ENCODE measurements at places on chromosomes 7 and 10. TPM values are rescaled to one million over a fixed set of nuclear protein-coding genes. Genes with fewer than 3 reads are reported as not detected.

DNA sequence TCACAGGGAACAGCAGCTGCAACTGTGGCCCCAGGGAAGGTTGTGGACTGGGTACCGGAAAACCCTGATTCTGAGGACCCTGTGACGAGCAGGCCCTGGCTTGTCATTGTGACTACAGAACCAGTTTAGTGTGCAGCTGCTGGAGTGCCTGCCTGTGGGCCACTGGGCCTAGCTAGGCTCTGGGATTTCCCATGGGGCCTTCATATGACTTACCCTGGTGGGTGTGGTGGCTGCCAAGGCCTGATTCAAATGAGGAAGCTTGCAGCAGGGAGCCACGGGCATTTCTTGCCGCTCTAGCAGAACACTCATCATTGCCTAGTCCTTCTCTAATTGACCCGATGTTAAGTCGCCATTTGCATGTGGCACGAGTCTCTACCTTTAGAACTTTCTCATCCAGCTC is 14.7 kb upstream of the CAMK2G start:
- H3K4me1 ChIP-seq, result peaks cover 7% of the 10 kb centered on the region
- no peaks in the 10 kb centered on the region for H3K27me3 ChIP-seq
- H3K36me3 ChIP-seq, result no peaks in the 10 kb centered on the region

GRCh38 chr7:11486271-11486670 is 345.7 kb downstream of the THSD7A start:
- H3K36me3 ChIP-seq, result no peaks in the 10 kb centered on the region
- no peak overlapping the region for H3K4me3 ChIP-seq

- H3K4me3 ChIP-seq, result no peak overlapping the region
- no peak for DNase-seq
- no peak overlapping the region for H3K27ac ChIP-seq
- no peaks in the 10 kb centered on the region for H3K4me1 ChIP-seq
- H3K27me3 ChIP-seq, result no peaks in the 10 kb centered on the region
Observed at GRCh38 chr7:110311556-110311955, 779.4 kb upstream of the LRRN3 start.

DNA sequence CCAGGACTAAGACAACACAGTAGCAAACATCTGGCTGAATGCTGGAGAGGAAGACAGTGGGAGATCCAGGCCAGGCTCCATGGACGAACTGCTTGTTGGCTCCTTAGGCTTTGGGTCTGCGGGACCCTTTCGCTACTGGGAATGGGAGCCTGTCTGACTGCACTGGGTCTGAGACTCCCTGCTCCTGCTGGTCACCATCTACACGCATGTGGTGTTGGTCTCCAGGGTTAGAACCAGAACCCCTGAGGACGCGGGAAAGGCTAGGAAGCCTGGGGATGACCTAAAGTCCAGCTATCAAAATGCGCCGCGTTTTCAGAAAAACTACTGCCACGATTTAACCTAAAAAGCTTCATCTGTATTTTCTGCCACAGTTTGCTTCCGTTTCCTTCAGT is 817 bp upstream of the DNAJB6 start:
- no peaks in the 10 kb centered on the region for H3K27me3 ChIP-seq
- peak overlapping the region; percentile 98 for H3K27ac ChIP-seq
- H3K4me3 ChIP-seq, result peak overlapping the region; percentile 75
- peak; percentile 33 for DNase-seq
- H3K4me1 ChIP-seq, result peaks cover 15% of the 10 kb centered on the region

DNA sequence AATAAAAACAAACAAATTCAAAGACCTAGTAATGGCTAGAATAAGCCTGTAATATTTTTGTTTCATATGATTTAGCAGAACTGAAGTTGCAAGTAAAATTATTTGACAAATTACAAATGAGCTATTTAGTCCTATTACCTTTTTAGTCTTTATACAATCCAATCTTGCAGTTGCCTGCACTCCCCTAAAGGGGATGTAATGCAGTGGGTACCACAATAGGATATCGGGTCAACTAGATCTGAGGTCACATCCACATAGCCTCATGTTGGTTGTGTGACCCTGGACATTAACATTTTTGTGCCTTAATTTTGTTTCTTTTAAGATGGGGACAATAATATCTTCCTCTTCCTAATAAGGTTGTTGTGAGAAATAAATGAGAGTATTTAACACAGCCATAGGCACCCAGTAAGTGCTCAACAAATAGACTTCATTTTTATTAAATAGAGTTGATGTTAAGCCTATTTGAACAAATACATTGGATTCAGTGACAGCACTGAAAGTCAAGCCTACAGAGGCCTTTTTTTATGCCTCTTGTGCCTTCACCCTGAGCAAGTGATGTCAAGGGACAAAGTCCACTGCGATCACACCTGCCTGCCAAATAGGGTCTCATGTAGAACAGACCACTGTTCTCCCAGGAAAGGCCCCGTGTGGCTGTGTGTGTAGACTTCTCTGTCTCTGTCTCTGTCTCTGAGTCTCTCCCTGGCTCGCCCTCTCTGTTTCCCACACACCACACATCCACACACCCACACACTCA is 124.8 kb downstream of the EVX1 start:
- no peak overlapping the region for H3K27ac ChIP-seq
- H3K4me3 ChIP-seq, result no peak overlapping the region
- H3K36me3 ChIP-seq, result no peaks in the 10 kb centered on the region
- no peak for DNase-seq

DNA sequence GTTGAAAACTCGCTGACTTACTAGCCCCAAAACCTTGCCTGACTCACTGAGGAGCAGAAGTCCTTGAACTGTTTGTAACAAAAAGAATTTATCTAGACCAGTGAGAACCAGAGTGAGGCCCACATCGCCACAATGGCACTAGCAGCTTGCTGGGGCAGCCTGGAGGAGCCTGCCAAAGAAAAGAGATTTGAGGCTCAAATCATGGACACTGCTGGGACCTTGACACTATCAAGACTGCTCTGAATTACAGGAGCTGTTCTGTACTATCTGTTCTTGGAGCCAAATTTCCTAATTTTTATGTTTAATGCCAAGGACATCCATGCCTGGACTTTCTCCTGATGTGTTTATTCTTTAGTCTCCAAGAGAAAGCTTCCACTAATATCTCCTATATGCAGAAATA is 82.0 kb upstream of the JCAD start:
- no peak overlapping the region for H3K27ac ChIP-seq
- H3K4me3 ChIP-seq, result no peak overlapping the region
- H3K27me3 ChIP-seq, result no peaks in the 10 kb centered on the region
- peak; percentile 57 for DNase-seq
- H3K4me1 ChIP-seq, result no peaks in the 10 kb centered on the region

DNA sequence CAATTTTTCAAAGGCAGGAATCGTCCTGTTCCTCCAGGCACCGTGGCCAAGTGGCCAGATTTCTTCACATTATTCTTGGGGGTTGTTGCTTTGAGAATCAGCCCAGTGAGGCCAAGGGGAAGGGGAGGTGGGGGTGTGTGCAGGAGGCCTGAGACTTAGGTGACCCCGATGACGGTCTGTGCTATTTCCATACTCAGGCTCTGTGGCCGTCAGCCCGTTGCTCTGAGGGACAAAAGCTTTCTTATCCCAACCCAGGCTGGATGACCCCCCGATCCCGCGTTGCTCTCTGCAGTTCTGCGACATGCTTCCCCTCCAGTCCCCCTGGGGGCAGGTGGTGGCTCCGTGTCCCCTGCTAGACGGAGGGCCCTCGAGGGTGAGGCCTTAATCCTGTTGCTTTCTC is 14.2 kb downstream of the DOCK1 start:
- H3K4me3 ChIP-seq, result no peak overlapping the region
- peaks cover 17% of the 10 kb centered on the region for H3K4me1 ChIP-seq
- no peaks in the 10 kb centered on the region for H3K27me3 ChIP-seq
- DNase-seq, result no peak
- H3K36me3 ChIP-seq, result no peaks in the 10 kb centered on the region

DNA sequence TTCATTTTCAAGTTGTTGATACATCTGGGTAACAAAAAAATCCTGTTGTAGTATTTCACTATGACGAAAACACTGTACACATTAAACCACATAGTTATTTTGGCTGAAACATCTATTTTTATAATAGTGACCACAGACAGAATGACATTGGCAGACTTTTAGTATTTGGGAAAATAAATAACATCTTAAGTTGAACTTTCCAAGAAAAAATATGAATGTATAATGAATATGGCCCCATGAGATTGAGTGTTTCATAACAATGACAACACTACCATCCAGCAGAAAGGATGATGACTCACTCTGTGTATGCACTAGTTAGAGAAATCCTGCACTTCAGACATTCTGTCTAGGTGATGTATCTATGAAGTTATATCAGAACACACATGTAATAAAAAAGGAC is 118.1 kb downstream of the SEMA3D start:
- H3K4me1 ChIP-seq, result no peaks in the 10 kb centered on the region
- no peaks in the 10 kb centered on the region for H3K36me3 ChIP-seq

DNA sequence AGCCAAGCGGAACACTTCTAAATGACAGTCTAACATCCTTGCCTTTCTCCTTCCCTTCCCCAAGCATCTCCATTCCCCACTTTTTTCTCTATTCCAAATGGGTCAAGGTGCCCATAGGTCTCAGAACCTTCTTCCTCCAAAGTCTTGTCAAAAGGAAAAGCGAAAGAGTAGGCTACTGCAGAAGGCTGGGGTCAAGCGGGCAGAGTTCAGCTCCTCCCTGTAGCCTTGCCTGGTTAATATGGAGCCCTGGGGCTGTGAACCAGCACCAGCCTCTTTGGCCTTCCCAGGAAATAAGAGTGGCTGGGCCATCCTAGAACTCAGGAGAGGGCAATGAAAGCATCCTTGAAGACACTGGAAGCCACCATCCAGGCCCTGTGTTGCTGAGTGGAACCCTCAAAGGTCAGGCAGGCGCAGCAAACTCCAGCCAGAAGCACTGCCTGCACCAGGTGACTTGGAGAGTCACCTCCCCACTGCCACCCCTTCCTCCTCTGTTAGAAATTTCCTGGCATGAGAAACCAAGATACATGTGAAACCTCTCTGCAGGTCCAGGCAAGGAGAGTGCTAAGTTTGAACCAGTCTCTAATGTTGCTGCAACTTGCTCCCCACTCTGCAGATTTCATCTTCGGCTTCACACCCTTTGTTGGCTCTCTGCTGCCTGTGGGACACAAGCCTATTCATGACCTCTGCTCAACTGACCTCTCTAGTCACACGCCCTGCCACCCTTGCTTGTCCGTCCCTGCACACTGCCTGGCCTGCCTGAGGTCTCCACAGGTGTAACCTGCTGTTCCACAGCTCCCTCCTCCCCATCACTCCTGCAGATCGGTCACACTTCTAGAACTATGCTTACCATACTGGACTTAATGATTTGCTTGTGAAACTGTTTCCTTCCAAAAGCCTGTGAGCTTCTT is 74.9 kb downstream of the SH3PXD2A start:
- no peak overlapping the region for H3K27ac ChIP-seq
- no peak for DNase-seq
- no peak overlapping the region for H3K4me3 ChIP-seq

DNA sequence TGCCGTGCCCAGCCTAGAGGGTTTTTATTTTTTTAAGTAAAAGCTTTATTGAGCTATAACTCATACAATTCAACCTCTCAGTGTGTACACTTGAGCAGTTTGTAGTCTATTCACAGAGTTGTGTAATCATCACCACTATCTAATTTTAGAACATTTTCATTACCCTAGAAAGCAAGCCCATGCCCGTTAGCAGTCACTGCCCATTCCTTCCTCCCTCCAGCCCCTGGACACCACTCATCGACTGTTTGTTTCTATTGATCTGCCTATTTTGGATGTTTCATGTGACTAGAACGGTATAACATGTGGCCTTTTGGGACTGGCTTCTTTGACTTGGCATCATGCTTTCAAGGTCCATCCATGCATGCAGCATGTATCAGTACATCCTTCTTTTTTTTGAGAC is 25.7 kb upstream of the SEC61A2 start:
- H3K27me3 ChIP-seq, result no peaks in the 10 kb centered on the region
- H3K4me1 ChIP-seq, result no peaks in the 10 kb centered on the region
- no peaks in the 10 kb centered on the region for H3K36me3 ChIP-seq
- no peak overlapping the region for H3K4me3 ChIP-seq
- H3K27ac ChIP-seq, result no peak overlapping the region

- no peak for DNase-seq
- H3K27ac ChIP-seq, result no peak overlapping the region
- no peaks in the 10 kb centered on the region for H3K4me1 ChIP-seq
- H3K36me3 ChIP-seq, result no peaks in the 10 kb centered on the region
- H3K4me3 ChIP-seq, result no peak overlapping the region
- no peaks in the 10 kb centered on the region for H3K27me3 ChIP-seq
Observed at GRCh38 chr7:72286519-72286918, 125.6 kb downstream of the CALN1 start.

DNA sequence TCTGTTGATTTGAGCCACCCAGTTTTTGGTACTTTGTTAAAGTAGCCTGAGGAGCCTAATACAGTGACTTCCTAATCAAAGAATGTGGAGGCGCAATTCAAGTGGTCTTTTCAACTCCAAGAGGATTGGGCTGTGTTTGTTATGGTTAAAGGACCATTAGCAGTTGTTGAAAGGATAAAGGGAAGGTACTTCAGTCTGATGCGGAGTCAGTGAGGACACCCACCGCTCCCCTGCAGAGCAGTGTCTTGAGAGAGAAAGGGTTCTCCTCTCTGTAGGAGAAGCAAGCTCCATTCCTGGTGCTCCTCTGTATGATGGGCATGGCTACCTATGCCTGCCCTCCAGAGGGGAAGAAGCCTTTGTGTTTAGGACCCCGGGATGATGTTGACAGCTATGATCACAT is 590.6 kb upstream of the C7orf33 start:
- H3K4me1 ChIP-seq, result no peaks in the 10 kb centered on the region
- no peak overlapping the region for H3K4me3 ChIP-seq
- no peak overlapping the region for H3K27ac ChIP-seq

GRCh38 chr10:70615784-70616522 is 13.4 kb upstream of the PRF1 start:
- no peak overlapping the region for H3K27ac ChIP-seq
- no peaks in the 10 kb centered on the region for H3K36me3 ChIP-seq
- no peaks in the 10 kb centered on the region for H3K27me3 ChIP-seq
- H3K4me1 ChIP-seq, result no peaks in the 10 kb centered on the region
- H3K4me3 ChIP-seq, result no peak overlapping the region

DNA sequence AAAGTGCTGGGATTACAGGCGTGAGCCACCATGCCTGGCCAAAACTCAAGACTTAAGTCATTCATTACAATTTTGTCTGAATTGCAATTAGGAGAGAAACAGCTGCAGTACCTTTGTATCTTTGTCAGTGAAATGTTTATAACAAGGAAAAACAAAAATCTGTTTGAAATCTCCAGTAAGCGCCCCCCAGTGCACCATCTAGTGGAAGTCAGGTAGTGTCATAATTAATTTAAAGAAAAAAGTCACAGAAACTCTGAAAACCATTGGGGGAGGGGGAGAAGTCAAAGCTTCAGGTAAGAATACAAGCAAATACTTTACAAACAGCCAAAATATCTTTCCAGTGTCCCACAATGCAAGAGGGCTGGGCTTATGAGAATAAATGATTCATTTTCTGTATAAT is 2.8 kb downstream of the MPP7 start:
- H3K36me3 ChIP-seq, result no peaks in the 10 kb centered on the region
- no peaks in the 10 kb centered on the region for H3K27me3 ChIP-seq
- no peak overlapping the region for H3K27ac ChIP-seq
- no peak overlapping the region for H3K4me3 ChIP-seq
- H3K4me1 ChIP-seq, result peaks cover 5% of the 10 kb centered on the region
- no peak for DNase-seq

The KCNH2 gene
- total RNA-seq, result 26.3 TPM

The TMEM120A gene
- total RNA-seq, result 128 TPM
